ENCODE measurements at places on chromosomes 5 and 9.
A peak's percentile ranks its signal among the peaks of the same experiment; 100 is the strongest.

- no peak for DNase-seq
Observed at GRCh38 chr9:115847216-115847615, 306.4 kb upstream of the PAPPA start.

DNA sequence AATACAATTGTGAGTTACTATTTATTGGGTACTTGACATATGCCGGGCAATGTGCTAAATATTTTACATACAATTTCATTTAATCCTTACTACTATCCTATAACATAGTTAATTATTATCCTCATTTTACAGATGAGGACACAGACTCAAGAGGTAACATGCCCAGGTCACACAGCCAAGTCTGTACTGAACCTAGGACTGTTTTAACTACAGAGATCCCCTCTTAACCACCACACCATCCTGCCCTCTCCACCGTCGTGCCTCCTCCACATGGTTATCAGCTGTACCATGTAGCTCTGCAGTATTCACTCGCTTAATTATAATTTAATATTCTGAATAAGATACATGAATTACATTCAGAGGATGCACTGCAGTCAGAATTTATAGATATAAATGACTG is 5.3 kb downstream of the RAB14 start:
- DNase-seq: no peak

DNA sequence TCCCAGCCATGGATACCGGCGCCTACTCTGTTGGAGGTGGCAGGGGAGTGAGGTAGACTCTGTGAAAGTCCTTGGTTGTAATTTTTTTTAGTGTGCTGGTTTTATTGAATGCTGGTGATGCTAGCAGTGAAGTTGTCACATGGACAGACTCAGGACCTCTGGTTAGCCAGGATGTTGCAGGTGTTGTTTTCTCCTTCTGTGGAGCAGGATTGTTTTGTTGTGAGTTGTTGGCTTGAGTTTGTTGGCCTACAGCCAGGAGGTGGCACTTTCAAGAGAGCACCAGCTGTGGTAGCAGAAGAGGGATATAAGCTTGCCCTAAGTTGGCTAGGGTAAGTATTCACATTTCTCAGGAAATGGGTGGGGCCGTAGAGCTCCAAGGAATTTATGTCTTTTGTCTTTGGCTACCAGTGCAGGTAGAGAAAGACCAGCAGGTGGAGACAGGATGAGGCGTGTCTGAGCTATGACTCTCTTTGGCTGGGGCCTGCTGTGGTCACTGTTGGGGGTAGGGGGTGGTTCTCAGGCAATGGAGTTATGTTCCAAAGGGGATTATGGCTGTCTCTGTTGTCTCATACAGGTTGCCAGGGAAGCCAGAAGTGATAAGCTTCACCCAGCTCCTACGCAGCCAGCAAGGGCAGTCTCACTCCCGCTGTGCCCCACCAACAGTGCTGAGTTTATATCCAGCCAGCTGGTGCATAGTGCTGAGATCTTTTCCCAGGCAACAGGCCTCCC is 248.7 kb downstream of the TAF11L14 start:
- DNase-seq: no peak

DNA sequence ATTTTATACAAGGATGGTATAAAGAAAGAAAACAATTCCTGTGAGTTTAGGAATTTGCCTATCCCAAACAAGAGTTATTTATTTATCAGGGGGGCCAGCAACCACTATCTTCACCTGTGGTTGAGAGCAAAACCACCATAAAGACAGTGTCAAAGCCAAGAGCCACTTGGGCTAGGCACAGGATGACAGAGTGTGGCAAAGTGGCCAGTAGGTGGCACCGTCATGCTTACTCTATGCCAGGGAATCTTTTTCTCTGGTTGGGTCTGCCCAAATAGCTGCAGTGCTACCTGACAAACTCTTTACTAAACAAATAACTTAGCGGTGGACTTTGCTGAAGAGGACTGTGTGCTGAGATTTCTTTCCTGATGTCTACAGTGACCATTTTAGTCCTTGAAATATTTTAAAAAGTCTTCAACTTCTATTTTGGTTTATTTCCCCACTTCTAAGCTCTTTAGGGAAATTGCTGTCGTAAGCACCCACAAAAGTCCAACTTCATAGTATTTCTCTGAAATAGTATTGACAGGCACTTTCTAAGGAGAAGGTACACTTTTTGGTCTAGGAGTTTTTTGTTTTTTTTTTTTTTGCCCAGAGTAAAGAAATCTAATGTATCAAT is 285.0 kb downstream of the RFX3 start:
- DNase-seq: peak; percentile 77

- DNase-seq: no peak
Observed at GRCh38 chr9:111853450-111853827, 43.2 kb upstream of the UGCG start.

DNA sequence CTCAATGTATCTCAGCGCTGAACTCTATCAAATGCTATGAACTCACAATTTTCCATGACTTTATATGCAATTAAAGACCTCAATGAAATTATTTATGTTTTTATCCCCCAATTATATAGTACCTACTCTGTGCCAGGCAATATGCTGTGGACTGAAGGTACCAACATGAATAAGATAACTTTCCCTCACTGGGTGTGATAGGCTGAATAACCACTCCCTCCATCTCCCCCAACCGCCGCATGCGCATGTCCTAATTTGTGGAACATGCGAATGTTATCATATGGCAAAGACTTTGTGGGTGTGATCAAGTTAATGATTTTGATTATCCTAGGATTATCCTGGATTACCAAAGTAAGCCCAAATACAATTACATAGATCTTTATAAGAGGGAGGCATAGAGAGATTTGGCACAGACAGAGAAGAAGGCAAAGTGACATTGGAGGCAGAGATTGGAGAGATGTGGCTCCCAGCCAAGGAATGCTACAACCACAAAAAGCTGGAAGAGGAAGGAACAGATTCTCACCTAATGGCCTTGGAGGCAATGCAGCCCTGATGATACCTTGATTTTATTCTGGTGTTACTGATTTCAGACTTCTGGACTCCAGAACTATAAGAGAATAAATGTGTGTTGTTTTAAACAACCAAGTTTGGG is 149.1 kb upstream of the VCAN start:
- no peak for DNase-seq

- DNase-seq: no peak
Observed at GRCh38 chr9:25119041-25119440, 559.2 kb downstream of the TUSC1 start.

DNA sequence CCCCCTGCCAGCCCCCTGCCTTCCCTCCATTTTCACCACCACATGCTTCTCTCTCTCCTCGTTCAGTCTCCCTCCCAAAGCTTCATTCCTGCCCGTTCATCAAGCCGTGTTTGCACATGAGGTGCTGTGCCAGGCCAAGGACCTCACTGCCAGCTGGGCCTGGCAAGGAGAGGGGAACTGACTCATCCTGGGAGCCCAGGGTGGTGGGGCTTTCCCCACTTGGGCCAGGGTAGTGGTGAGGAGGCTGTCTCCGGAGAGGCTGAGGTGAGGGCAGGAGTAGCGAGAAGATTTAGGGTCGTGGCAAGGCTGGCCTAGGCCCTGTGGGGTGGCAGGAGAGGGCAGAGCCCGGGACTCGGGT is 30.4 kb upstream of the NOTCH1 start:
- no peak for DNase-seq

DNA sequence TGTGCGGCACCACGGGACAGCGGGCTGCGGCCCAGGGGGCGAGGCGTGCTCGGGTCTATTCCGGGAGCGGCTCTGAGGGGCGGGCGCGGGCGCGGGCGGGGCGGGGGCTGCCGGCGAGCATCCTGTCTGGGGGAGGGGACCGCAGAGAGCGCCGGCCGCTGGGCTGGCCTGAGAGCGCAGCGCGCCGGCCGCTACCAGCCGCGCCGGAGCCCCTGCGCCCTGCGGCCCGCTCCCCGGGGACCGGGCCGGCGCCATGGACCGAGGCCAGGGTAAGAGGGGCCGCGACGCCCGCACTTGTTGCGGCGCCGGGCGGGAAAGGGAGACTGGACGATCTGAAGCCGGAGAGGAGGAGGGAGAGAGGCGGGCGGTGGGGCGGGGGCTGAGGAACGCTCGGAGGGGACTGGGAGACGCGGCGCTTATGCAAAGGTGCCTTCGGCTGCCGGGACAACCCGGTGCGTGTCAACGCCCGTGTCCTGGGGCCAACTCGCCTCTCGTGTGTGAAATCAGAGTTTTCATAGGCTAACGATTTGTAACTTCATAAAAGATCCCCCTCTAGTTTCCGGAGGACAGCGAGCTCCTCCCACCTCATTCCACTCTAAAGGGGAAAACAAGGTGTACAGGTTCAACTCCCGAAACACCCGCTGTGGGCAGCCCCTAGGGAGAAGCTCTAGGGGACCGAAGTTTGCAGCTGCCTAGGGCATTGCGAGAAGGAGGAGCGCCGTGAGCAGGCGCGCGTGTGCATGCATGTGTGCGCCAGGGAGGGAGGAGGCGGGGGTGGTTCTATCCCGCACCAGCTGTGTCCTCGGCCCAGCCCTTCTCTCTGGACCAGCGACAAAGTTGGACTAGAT is at the start of gene AFAP1L1:
Gene AFAP1L1, plus strand, starts transcription at position 144 of the 848 bp plus-strand sequence. Its CDS starts 110 bp downstream, at position 254.
- DNase-seq: peak; percentile 21

GRCh38 chr5:12902611-12903010 is 998.4 kb upstream of the CTNND2 start:
- no peak for DNase-seq

GRCh38 chr5:171499611-171500010 is 80.2 kb downstream of the FGF18 start:
- DNase-seq: no peak

GRCh38 chr5:168174376-168174775 is 117.1 kb upstream of the WWC1 start:
- no peak for DNase-seq

GRCh38 chr9:121718084-121718483 is 66.7 kb downstream of the DAB2IP start:
- no peak for DNase-seq

- no peak for DNase-seq
Observed at GRCh38 chr5:31853398-31854135, 214.6 kb downstream of the PDZD2 start.

GRCh38 chr5:151584057-151584937 is 6.8 kb downstream of the FAT2 start:
- DNase-seq: no peak

GRCh38 chr9:107742531-107743309 is 253.2 kb upstream of the KLF4 start:
- DNase-seq: no peak

- no peak for DNase-seq
Observed at GRCh38 chr5:91469517-91470165, 86.5 kb upstream of the ARRDC3 start.

GRCh38 chr5:142644127-142644526 is 41.8 kb downstream of the FGF1 start:
- no peak for DNase-seq

DNA sequence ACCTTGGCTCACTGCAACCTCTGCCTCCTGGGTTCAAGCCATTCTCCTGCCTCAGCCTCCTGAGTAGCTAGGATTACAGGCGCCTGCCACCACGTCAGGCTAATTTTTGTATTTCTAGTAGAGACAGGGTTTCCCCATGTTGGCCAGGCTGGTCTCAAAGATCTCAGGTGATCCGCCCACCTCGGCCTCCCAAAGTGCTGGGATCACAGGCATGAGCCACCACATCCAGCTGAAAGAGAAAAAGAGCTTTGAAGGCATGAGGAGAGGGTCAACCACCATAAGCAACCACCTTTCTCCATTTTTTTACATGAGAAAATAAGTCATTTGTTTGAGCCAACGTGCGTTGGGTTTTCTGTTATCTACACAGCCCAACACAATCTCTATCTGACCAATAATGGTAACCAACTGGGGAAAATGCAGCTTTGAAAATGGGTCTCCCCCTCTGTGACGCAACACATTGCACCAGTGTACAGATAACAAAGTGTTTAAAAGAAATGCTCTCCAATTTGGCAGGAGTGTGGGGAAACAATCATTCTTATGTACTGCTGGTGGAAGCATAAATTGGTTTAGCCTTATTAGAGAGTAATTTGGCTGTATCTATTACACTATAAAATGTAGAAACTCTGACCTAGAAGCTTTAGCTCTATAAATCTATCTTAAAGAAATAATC is 45.8 kb upstream of the ZBTB43 start:
- no peak for DNase-seq

- DNase-seq: no peak
Observed at GRCh38 chr9:110202232-110202631, 5.7 kb downstream of the C9orf152 start.

DNA sequence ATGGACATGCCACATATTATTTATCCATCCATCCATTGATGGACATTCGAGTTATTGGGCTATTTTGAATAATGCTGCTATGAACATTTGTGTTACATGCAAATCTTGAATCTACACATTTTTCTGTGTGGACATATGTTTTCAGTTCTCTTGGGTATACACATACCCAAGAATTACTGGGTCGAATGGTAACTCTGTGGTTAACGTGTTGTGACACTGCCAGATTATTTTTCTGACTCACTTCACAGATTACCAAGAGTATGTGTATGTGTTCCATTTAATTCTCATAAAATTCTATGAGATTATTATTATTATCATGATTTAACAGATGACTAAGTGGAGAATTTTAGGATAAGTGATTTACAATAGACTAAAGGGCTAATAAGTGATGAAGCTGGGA is 26.7 kb downstream of the CYFIP2 start:
- DNase-seq: no peak

DNA sequence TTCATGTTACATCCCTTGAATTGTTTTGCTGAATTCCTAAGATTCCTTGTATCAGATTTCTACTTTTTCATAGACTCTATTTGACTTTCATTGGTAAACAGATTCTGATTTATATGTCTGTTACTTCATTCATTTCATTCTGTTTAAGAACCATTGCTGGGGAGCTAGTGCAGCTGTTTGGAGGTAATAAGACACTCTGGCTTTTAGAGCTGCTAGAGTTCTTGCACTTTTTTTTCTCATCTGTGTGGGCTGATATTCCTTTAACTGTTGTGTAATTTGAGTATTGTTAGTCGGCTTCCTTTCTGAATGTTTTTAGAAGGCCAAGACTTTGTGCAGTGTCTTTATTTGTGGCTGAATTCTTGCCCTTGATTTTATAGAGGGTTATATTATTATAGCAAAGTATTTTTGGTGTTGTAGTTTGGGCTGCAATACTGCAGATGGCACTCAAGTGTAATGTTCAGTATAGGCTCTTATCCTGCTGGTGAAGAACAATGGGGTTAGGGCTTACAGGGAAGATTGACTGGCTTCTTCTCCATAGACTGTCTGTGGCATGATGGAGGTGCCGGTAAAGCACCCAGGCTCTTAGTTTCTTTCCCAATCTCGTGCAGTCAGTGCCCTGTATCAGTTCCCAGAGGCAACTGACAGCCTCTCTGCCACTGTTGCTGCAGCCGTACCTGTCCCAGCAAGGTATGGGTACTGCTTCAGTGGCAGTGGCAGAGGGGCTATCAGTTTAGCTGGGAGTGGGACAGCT is 162.2 kb downstream of the OXCT1 start:
- DNase-seq: no peak

DNA sequence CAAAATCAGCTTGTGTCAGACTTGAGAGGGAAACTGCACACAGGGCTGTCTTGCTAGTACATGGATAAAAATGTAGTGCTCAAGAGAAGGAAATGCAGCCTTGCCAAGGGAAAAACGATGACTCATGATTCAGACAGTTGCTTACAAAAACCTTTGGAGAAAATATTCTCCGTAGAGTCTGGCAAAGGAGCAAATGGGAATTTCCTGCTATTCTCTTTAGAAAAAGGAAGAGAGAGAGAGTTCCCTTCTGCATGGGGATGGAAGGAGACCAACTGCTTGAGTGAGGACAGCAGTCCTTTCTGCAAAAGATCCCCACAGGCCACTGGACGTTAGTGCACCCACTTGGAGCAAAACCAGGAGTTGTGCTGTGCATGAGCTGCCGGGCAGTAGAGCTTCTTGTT is 7.6 kb downstream of the IFNB1 start:
- no peak for DNase-seq
